ENCODE measurements at places on chromosomes 13 and 19. TPM values are rescaled to one million over a fixed set of nuclear protein-coding genes. Genes with fewer than 3 reads are reported as not detected.

The CLIP3 gene
- total RNA-seq: 59.0 TPM

The CBY2 gene
- total RNA-seq: not detected

DNA sequence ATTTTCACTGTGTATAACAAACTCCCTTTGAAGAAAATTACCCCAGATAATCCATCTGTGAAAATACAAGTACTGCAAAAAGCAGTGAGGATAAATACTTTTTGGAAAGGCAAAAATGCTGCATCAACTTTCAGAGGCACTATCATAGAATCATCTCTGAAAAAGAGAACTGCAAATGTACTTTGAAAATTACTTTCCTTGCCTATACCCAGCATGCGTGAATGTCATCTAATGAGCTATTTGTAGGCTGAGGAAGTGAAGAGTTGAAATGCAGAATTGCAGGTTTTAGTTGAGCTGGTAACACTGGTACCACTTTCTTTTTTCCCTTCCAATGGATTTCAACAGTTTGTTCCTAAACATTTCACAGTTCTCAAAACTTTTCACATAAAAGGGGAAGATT is 196.7 kb downstream of the TBC1D4 start:
- no peak for DNase-seq

The KLK5 gene
- total RNA-seq: 11.5 TPM

DNA sequence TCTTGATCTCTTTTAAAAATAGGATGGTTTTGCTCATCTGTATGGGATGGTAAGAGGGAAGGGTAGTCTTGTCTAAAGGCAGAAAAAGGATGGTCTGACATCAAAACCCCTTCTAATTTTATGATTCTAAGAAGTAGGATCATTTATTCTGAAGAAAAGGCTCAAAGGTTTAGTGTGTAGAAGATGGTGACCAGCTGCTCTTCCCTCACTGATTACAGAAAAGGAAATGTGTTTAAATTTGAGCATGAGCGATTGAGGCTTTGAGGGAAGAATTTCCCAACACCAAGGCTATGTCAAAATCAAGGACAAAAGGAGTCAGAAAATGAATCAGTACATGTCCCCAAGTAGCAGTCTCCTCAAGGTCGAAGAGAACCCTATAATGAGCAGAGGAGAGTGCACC is 909.8 kb downstream of the EFNB2 start:
- DNase-seq: no peak

DNA sequence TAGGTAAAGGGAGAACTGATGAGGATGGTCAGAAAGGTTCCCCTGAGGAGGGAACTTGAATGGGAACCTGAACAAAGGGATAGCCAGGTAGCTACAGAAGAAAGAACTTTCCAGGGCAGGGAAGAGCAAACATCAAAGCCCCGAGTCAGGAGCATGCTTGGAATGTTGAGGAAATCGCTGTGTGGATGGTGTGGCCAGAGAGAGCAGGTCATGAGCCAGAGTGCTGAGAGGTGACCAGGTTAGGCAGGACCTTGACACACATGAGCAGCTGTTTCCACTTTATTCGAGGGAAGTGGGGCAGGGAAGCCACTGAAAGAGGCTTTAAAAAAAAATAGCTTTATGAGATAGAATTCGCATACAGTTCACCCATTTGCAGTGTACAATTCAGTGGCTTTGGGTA is 4.4 kb downstream of the RAB8A start:
- DNase-seq: no peak

GRCh38 chr13:89490661-89491060 is 1819.5 kb downstream of the SLITRK5 start:
- no peak for DNase-seq

DNA sequence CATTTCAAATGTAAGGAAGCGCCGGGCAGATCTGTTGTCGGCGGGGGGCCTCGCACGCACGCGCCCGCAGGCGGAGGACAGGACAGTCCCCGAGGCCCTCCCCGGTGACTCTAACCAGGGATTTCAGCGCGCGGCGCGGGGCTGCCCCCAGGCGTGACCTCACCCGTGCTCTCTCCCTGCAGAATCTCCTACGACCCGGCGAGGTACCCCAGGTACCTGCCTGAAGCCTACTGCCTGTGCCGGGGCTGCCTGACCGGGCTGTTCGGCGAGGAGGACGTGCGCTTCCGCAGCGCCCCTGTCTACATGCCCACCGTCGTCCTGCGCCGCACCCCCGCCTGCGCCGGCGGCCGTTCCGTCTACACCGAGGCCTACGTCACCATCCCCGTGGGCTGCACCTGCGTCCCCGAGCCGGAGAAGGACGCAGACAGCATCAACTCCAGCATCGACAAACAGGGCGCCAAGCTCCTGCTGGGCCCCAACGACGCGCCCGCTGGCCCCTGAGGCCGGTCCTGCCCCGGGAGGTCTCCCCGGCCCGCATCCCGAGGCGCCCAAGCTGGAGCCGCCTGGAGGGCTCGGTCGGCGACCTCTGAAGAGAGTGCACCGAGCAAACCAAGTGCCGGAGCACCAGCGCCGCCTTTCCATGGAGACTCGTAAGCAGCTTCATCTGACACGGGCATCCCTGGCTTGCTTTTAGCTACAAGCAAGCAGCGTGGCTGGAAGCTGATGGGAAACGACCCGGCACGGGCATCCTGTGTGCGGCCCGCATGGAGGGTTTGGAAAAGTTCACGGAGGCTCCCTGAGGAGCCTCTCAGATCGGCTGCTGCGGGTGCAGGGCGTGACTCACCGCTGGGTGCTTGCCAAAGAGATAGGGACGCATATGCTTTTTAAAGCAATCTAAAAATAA is 18.2 kb downstream of the IL17D start:
- no peak for DNase-seq

GRCh38 chr13:44142941-44143665 is 230.5 kb upstream of the SERP2 start:
- no peak for DNase-seq

- no peak for DNase-seq
Measured at GRCh38 chr19:7900931-7901330, 2.7 kb upstream of the MAP2K7 start.

- no peak for DNase-seq
Measured at GRCh38 chr13:78239714-78240113, 321.1 kb upstream of the EDNRB start.

DNA sequence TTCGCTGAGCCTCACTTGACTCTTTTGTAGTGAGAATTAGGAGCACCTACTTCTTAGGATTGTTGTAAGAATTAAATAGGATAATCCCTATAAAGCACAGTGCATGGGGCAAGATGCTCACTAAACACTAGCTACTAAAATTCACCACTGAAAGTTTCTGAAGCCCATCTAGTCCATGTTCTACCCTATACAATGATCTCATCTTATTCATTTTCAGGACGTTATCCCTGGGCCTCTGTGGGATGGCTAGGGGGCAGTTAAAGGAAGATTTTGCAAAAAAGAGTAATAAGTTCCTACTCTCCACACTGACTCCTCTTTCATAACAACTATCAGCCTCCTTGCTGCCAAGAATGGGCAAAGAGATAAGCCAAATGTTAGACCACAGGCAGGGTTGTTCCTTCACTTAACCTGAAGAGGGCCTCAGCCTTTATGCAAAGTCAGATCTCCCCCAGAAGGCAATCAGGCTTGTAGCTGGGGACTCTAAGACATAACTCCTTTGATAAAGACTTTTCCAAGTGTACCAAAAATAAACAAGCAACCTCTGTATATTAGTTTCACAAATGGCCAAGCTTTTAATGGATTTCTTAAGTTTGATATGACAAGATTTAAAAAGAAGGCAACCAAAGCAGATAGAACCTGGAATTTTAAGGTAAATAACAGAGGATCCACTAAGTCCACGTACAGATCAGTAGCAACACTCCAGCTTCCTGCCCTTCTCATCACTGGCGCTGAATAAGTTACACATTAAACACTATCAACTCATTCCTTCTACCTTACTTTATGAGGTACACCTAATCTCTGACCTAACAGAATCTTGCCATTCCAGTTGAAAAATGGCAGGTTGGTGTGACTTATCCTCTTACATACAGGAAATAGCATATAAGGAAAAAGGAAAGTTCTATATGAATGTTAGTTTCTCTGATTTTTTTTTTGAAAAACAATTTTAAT is 44.4 kb downstream of the ELF1 start:
- DNase-seq: no peak

DNA sequence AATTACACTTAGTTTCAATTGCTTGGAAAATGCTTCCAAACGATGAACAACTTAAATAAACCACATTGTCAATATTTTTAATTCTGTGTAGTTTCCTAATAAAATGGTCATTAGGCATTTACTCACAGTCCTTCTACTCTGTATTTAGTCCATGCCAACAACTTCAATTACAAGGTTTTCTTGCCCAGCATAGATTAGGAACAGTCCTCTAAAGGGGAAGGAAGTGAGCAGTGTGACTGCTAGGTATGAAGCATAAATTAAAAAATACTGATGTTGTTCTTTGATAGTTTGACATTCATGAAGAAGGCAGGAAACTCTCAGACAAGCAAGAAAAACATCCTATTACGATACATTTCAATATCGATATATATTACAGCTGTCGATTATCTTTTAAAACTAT is 716.0 kb upstream of the PCDH9 start:
- DNase-seq: no peak

- no peak for DNase-seq
Measured at GRCh38 chr13:53568491-53568890, 539.9 kb downstream of the OLFM4 start.

The SIAH3 gene
- 0.51 TPM for total RNA-seq

The ZNF93 gene
- total RNA-seq: 28.2 TPM

The HCST gene
- total RNA-seq: 1.4 TPM

DNA sequence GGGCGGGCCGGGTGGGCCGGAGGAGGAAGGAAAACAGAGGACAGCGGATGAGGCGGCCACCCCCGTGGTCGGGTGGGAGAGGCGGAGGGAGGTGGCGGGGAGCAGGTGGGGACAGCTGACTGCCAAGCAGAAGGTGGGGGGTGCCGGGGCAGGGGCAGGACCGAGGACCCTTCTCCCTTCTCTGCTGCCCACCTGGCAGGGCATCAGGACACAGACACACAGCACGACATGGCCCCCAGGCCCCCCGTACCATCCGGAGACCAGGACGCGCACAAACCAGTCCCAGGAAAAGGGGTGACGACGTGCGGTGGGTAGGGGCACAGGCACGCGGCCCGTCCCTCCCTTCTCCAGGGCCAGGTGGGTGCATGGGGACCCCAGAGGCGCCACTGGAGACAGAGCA is 11.0 kb upstream of the CACTIN start:
- DNase-seq: no peak

The CAPN12 gene
- 6.1 TPM for total RNA-seq

DNA sequence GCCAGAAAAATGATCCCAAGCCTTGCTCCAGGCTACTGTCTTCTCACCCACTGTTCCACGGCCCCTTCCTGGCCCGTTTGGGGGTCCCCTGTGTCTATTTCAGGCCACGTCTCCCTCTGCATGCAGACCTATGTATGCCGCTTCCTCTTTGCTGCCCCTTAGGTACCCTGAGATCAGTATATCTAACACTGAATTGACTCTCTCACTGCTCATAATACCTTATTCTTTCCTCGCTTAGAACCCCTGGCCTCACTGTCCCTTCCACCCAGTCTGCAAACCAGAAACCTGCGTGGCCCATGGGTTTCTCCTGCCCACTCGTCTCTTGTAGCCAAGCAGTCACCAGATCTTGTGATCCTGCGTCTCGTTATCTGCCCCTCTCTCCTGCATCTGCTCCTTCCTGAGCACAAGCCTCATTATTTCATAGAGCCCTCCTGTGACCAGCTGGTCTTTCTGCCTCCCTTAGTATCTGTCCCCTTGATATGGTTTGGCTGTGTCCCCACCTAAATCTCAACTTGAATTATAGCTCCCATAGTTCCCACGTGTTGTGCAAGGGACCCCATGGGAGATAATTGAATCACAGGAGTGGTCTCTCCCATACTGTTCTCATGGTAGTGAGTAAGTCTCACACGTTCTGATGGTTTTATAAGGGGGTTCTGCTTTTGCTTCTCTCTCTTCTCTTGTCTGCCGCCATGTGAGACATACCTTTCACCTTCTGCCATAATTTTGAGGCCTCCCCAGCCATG is 109.0 kb upstream of the RNF113B start:
- no peak for DNase-seq

- DNase-seq: no peak
Measured at GRCh38 chr19:42121656-42122069, 10.6 kb downstream of the POU2F2 start.

The MISP gene
- 1.4 TPM for total RNA-seq

GRCh38 chr19:40742477-40742876 is 7.8 kb downstream of the ACTMAP start:
- no peak for DNase-seq

The ZNF416 gene
- total RNA-seq: 10.0 TPM

The WDR88 gene
- not detected for total RNA-seq

DNA sequence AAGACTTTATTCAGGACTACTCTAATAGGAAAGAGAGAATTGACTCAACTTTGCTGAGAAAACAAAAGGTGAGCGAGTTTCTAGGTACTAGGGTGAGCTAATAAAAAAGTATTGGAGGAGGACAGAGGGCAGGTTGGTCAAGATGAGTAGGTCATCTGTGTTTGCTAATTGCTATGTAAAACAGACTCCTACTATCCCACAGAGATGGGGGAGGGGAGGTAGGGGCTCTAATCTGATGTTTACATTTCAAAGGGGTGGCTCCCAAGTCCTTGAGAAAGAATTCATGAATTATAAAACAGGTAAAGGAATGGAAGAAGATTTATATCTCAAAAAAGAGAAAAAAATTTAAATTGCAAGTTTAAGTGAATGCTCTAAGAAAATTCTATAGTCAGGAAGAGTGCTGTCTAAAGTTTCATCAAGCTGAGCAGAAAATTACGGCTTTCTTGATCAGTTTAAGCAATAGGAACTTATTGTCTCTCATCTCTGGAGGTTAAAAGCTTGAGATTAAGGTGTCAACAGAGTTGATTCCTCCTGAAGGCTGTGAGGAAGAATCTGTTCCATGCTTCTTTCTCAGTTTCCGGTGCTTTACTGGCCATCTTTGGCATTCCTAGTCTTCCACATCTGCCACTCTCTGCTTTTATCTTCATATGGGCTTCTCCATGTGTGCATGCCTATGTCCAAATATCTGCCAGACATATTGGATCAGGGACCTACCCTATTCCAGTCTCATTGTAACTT is 790.3 kb downstream of the SLITRK5 start:
- no peak for DNase-seq

- DNase-seq: no peak
Measured at GRCh38 chr13:51697181-51697580, 106.8 kb downstream of the DHRS12 start.

- DNase-seq: no peak
Measured at GRCh38 chr13:87677043-87677495, 5.9 kb downstream of the SLITRK5 start.
